Stimulated activated CD8-positive, alpha-beta memory T cell treated with anti-CD3 and anti-CD28 coated beads, Interleukin-4, amount 100 ng/mL, for 1 hour (primary cell): ENCODE measurements at places on chromosomes 2 and 18.

DNA sequence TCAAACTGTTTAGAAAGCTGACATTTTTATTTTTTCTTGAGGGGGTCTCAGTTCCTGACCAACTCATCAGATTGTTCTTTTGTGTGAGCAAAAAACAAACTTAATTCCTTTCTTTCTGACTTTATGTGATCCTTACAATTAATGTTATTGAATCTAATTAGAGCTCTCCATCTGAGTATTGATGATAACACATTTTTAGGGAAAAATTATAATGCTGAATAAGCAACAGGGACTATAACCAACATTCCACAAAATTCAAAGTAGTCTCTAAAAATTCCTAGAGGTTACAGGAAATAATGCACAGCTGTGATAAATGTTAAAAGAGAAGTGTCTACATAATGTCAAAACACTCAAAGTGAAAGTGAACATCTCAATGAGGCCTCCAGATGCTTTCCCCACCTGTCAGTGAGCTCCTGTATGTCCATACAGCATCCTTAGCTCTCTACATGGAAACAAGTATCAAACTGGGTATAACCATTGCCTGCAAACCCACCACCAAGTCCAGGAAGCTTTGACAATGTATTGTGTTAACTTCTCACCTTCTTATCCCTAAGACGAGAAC is 786.0 kb upstream of the SLC39A10 start:
- DNase-seq, result no peak

- no peak for DNase-seq
Measured at GRCh38 chr2:189709501-189710221, 35.2 kb downstream of the ANKAR start.

- DNase-seq, result no peak
Measured at GRCh38 chr2:604385-604784, 72.8 kb downstream of the TMEM18 start.

DNA sequence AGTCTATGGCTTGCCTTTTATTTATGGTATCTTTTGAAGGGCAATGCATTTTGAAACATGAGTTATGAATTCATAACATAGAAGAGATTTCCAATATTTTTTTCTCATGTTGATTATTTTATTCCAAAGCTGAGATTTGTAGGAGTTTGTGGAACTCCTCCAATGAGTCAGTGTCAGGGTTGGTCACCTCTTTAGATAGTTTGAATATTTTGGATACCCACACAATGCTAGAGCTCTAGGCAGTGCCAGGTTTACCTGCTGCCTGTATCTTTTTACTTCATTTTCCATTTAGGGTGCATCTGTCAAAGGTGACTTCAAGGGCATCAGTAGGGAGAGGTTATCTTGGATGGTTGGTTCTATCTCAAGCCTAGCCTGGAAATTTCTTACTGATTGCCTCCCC is 152.7 kb downstream of the CERS6 start:
- DNase-seq, result no peak

GRCh38 chr18:59696311-59697235 is 650 bp downstream of the CCBE1 start:
- no peak for DNase-seq

DNA sequence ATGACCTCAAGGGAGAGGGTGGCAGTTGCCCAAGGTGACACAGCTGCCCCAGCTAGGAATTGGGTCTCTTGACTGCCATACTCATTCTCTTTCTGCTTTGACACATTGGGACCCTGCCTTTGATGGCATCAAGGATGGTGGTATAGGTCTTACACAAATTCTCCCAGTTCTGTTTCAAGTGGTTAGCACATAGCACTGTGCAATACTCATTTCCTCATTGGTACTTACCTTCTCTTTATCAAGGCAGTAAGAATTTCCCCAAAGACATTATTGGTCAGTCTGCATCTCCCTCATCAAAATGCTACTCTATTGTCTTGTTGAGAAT is 35.9 kb upstream of the CCDC93 start:
- DNase-seq, result no peak

DNA sequence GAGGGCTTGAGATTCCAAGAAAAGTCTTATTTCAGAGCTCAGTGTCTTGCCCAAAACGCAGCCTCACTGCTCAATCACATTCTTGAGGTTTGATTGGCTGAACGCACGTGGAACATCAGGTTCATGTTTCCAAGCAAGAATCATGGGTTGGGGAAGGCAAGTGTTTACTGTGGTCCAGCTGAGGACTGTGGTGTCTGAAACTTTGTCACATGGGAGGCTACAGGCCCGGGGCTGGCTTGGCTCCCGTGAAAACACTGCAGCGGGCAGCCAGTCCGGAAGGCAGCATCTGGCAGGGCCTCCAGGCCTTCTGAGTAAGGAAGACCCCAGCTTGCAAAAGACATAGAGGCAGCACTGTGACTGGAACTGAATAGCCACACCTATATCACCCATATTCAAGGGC is 84.7 kb downstream of the POLR1A start:
- no peak for DNase-seq

GRCh38 chr2:73999881-74000597 is 15.3 kb downstream of the TET3 start:
- no peak for DNase-seq

GRCh38 chr18:80109676-80110078 is 615 bp downstream of the ADNP2 start:
- DNase-seq, result no peak

DNA sequence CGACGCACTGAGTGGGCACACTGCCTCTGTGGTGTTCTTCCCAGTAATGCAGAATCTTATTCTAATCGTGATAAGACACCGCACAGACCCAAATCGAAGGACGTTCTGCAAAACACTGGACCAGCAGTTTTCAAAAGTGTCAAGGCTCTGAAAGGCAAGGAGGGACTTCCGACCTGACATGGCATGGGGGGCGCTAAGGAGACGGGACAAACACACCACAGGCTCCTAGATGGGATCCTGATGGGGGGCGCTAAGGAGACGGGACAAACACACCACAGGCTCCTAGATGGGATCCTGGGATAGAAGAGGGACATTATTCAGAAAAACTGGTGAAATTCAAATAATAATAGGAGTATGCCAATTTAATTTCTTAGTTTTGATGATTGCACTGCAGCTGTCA is 191.4 kb downstream of the LDLRAD4 start:
- DNase-seq, result no peak

- DNase-seq, result no peak
Measured at GRCh38 chr2:42784204-42784880, 8.0 kb downstream of the HAAO start.

DNA sequence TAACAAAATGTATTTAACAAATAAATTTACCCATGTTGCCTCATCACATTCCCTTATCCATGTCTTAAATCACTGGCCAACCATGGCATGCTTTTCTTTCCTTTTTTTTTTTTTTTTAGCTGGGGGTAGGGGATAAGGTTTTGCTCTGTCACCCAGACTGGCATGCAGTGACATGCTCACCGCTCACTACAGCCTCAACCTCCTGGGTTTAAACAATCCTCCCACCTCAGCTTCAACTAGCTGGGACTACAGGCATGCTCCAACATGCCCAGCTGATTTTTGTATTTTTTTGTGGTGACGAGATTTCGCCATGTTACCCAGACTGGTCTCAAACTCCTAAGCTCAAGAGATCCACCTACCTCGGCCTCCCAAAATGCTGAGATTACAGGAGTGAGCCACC is 266.4 kb downstream of the THSD7B start:
- DNase-seq, result no peak

DNA sequence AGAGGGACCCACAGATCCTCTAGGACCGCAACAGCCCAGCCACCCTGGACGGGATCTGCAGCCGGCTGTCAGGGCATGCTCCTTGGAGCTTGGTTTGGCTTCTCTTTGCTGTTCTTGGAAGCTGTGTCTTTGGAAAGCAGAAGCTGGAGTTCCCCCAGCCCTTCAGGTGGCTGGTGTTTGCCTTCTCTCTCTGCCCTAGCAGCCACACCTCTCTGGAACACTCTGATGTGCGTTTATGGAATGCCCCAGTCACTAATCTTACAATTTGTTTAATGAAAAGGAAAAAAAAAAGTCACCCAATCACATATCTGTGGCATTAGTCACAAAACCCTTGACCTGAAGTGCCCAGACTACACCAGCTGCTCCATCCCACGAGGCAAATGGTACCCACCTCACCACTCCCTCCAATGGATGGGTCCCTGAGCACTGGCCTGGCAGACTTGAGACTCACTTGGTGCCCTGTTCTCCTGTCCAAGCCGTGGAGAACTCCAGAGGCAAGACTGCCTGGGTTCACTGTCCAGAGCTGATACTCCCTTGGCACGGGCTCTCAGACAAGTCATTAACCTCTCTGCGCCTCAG is 70.2 kb upstream of the DAPL1 start:
- DNase-seq, result no peak

GRCh38 chr2:229164545-229165249 is 106.4 kb downstream of the PID1 start:
- no peak for DNase-seq

DNA sequence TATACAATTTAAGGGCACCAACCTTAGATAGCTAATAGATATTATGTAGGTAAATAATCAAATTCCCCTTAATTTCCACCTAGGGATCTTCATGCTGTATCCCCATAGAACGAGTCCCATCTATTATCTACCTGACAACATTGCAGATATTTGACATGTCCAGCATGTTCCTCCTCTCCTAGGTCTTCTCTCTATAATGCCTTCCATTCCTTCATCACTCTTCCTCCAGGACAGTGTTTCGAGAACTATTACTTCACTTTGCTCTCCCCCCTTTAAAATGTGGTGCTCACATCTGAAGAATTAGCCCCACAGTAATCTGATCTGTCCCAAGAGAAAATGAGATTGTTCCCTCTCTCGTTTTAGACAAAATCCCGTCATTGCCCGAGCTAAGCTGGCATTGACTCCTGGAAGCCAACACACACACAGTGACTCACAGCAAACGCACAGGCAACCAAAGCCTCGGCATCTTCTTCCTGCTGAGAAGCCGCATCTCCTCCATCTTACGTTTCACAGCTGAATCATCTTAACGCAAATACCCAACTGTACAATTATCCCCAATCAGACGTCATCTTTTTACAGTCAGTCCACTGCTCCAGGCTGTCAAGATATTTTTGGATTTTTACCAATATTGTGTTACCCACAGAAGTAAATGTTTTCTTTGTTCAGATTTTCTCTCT is 162.9 kb upstream of the AGAP1 start:
- no peak for DNase-seq

DNA sequence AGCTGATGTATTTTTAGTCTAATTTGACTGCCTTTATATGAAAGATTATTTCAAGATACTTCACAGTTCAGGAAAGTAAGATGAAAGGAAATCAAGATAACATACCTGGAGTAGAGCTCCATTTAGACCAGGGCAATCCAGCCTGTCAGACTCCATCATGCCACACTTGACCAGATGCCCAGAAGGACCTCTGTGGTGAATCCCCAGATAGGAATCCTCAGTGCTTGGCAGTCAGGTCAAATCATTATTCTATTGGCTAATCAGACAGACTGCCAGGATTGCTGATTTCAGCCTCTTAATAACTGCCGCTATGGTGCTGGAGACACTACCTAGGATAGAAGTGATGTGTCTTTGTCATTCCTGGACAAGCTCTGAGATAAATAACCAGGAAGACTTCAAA is 404.2 kb downstream of the STK39 start:
- no peak for DNase-seq

DNA sequence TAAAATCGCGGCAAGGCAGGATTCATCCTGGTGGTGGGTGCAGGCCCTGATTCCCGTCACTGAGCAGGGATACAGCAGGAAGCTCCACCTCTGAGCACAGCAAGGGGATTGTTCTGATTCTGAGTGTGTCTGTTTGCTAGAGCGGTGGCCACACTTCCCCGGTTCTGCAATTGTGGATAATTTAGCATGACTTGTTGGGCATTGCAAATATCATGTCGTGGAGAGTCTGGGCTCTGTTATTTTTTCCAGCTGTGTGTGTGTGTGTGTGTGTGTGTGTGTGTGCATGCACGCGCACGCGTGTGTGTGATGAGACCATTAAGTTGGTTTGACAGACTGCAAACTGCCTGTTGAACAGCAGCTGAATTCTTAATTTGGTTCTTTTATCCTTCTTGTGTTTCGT is 4.1 kb upstream of the TMEM18 start:
- DNase-seq, result no peak

DNA sequence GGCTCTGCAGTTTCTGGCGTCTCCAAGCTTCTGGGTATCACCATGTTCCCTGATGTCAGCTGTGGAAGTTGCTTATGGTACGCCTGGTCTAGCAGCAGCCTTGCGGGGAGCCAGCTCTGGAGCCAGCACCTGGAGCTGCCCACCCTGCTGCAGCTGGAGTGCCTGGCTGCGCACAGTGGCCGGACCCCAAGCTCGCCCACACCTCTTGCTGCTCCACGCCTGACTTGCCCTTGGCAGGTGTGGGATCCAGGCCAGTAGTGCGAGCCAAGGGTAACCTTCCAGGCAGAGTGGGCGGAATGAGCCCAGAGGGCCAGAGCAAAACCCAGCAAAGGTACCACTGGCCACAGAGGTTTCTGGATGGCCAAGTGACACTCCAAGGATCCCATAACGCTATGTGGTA is 13.2 kb upstream of the EML6 start:
- no peak for DNase-seq

- DNase-seq, result no peak
Measured at GRCh38 chr2:98114643-98115330, 27.8 kb downstream of the VWA3B start.

DNA sequence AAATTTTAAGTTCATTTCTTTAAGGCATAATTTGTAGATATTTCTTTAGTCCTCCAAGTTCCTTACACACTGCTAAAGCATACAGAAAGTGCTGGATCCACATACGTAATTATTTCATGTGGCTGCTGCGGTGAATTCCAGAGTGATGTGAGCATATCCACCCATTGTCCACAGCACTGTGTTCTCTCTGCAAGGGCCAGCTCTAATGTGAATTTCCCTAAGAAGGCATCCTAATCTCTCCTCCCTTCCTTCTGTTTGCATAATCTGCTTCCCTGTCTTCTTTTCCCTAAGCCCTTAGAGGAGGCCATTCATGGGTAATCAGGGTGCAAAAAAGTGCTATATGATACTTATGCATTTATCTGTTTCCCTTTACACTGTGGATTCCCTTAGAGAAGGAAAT is 57.2 kb downstream of the COBLL1 start:
- DNase-seq, result no peak

DNA sequence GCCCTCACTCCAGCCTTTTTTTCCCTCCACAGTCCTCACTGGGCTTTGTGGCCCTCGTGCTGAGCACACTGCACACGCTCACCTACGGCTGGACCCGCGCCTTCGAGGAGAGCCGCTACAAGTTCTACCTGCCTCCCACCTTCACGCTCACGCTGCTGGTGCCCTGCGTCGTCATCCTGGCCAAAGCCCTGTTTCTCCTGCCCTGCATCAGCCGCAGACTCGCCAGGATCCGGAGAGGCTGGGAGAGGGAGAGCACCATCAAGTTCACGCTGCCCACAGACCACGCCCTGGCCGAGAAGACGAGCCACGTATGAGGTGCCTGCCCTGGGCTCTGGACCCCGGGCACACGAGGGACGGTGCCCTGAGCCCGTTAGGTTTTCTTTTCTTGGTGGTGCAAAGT is 39.4 kb downstream of the STEAP3 start:
- DNase-seq, result no peak
